ENCODE measurements at places on chromosomes 2 and 18.

- DNase-seq, result no peak
Observed at GRCh38 chr2:95348609-95349567, 51.7 kb downstream of the KCNIP3 start.

GRCh38 chr2:55871637-55872036, 51.9 kb downstream of the EFEMP1 start:
- DNase-seq, result no peak

DNA sequence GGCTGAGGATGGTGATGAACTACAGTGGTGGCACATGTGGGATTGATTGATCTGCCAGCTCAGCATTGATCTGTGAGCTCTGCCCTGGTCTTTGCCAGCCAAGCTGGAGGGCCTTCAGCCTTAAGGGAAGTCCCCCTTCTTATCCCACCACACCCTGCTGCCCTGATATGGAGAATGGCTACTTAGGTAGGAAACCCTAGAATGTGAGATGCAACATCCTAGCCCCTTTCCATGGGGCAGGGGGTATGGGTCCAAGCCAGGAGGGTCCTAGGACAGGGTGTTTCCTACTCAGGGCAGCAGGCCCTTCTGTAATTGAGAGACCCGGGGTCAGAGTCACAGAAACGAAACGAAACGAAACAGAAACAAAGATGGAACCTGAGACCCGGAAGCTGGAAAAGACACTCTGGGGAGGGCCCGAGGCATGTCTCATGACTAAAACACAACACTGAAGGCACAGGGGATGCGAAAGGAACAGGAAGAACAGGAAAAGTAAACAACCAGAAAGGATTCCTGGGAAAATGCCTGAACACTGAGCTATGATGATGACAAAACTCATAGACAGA, 16.9 kb upstream of the SULT1C2 start:
- no peak for DNase-seq

DNA sequence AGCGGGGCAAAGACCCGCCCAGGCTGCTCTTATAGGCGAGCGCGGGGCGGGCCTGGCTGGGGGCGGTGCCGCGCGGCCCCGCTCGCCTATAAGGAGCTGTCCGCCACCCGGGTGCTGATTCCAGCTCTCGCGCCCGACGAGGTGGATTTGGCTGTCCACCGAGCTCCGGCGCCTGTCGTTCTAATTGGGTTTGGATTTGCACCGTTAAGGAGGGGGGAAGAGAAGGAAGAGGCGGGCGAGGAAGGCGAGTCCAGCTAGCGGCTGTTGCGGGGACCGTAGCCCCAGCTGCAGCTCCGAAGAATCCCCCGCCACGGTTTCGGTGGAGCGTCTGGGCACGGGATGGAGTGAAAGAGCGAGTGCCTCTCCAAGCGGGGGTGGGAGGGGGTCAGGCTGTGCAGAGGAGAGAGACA, at the start of gene CNTNAP5:
Gene CNTNAP5 (plus strand): TSS at position 117 of the 410 bp plus-strand sequence. CDS start 364 bp downstream, outside the sequence.
- no peak for DNase-seq

- no peak for DNase-seq
Observed at GRCh38 chr2:178177066-178177679, 17.1 kb upstream of the OSBPL6 start.

GRCh38 chr2:191521608-191522208, 156.2 kb upstream of the NABP1 start:
- peak; percentile 19 for DNase-seq

DNA sequence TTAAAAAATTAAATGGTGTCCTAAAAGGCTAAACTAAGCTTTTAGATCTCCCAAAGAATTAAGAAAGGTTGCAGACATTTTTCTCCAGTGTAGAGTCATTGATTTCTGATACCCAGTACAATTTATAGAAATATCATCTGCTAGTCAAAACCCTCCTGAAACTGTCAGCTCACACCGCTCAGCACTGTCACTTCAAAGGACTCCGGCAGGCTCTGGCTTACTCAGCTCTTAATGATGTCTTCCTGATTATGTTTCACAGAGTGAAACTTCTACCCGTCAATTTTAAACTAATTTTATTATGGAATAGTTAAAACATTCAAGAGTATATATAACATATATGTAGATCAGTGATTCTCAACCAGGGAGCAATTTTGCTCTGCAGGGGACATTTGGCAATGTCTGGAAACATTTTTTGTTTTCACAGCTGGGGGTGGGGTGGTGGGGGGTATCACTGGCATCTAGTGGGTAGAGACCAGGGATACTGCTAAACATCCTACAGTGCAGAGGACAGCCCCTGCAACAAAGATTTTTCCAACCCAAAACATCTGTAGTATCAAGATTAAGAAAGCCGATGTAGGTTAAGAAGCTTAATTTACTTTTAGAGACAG, 31.6 kb downstream of the CDK15 start:
- no peak for DNase-seq

DNA sequence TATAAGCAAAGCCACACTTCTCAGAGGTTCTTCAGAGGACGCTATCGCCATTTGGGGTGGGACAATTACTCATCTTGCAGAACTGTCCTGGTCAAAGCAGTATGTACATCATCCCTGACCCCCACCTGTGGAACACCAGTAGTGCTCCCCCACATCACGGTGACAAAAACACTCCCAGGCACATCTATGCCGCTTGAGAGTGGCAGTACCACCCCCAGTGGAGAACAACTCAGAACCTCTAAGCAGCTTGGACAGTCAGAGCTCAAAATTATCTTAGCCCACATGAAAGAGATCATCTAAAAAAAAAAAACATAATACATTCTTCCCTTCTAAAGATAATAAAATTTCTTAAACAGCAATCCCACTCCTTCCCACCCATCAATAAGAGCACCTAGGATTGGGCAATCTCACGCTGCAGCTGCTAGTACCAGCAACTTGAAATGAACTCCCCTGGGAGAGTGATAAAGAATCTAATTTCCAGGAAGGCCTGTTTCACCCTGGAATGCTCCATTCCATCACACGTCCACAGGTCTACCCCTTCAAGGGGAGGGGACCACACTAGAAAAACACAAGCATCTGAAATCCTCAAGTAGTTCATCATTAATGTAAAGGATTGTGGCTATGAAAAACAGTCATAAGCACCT, 31.7 kb downstream of the LRP2 start:
- DNase-seq, result no peak

GRCh38 chr18:75071866-75072671, 136.9 kb downstream of the PTGR3 start:
- DNase-seq, result no peak

DNA sequence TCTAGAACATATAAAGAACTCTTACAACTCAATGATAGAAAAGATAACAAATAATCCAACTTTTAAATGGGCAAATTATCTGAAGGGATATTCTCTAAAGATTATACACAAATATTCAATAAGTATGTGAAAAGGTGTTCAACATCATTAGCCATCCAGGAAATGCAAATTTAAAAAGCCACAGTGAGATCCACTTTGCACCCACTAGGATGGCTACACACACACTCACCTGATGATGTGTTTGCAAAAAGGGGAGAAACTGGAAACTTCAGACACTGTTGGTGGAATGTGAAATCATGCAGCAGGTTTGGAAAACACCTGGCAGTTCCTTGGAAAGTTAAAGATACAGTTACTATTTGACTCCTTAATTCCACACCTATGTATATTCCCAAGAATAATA, 87.2 kb upstream of the GYPC start:
- DNase-seq, result no peak

GRCh38 chr2:27735263-27735904, 36.1 kb upstream of the MRPL33 start:
- DNase-seq, result peak; percentile 54

- no peak for DNase-seq
Observed at GRCh38 chr2:42321452-42322064, 39.5 kb downstream of the COX7A2L start.

- DNase-seq, result no peak
Observed at GRCh38 chr18:32381761-32382160, 88.9 kb downstream of the GAREM1 start.

DNA sequence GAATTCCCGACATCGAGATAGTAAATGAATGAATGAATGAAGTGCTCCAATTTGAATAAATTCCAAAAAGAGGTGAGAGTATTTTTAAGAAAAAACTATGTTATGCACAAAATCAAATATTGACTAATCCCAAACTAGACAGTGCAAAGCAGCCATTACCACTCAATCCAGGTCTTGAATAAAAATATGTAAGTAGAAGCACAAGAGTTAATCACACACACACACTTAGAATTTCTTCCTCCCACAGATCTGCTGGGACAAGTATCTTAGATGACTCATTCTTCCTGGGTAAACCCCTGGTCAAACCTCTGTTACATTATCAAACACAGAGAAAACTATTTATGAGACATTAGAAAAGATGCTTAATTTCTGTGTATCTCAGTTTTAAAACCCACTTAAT, 102.0 kb downstream of the PLA2R1 start:
- no peak for DNase-seq

DNA sequence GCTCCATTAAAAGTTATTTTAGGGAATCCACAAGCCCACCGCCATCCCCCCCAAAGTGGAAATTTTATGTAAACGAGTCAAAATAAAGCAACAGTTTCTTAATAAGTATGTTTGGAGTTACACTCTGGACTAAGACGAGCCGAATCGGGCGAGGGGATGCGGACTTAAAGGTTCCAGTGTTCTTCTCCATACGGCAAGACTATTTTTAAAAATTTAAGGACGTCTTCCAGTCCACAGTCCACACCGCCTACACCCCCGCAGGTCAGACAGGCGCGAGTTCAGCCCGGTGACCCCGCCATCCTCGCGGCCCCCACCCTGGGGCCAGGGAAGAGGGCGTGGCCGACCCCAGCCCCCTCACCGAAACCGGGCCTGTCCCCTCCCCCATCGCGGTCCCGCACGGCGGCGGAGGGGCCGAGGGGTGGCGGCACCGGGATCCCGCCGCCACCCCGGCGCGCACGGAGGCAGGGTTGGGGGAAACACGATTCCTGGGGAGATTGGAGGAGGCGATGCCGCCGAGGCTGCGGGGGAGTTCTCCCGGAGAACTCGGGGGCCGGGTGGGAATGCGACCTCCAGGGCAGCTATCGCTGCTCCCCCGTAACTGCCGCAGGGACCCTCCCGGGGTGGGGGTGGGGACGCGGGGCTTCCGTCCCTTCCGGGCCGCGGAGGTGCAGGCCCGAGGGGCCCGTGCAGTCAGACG, 24.5 kb upstream of the SMAD7 start:
- DNase-seq, result no peak

DNA sequence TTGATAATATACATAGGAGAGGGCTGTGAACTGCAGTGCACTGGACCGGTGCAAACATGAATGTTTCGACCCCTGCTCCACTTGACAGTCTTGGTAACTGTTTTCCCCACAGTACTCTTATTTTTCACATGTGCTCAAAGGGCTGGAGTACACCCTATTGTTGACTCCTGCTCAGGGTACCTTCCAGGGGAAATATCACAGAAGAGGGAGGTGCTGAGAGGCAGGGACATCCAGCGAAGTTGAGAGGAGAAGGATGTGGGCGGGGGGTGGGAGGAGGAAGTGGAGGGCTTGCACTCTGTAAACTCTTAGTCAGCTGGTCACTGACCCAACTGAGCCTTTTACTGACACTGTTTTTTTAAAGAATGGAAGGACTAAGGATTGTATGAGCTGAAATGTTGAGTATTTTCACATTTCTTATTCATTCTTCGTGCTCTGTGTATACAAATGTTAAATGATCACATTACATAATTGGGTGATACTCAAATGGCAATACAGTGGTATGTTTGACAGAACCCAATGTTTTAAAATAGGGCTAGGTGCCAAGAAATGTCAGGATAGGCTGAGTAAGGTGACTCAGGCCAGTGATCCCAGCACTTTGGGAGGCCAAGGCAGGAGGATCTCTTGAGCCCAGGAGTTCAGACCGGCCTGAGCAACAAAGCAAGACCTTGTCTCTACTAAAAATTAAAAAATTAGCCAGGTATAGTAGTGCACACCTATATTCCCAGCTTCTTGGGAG, 10.0 kb downstream of the INPP4A start:
- DNase-seq, result peak; percentile 29

- DNase-seq, result no peak
Observed at GRCh38 chr2:215577356-215577755, 141.5 kb upstream of the FN1 start.

DNA sequence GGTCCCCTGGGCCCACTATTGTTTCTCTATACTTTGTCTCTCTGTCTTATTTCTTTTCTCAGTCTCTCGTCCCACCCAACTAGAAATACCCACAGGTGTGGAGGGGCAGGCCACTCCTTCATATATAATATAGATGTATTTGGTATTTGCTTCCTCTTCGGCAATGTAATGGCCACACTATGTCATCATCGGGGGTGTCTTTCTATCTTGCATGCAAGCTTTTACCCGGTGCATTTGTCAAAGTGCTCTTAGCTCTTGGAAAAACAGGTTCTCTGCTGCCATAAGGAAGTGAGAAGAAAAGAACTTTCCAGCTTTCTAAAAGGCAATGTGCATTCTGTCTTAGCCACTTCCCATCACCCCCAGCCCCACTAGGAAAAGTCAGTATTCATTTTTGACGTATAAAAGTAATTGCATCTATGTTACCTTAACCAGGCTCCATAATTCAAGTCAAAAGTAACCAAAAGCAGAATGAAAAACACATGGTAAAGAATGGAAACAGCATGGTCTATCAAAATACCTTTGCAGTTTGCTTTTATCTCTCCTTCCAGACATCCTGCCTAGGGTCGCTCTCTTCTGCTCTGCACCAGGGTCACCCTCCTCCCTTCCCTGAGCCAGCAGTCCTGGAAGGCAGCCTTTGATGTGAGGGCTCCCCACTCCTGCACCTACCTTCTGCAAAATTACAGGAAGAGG, 27.2 kb upstream of the FHL2 start:
- DNase-seq, result no peak

DNA sequence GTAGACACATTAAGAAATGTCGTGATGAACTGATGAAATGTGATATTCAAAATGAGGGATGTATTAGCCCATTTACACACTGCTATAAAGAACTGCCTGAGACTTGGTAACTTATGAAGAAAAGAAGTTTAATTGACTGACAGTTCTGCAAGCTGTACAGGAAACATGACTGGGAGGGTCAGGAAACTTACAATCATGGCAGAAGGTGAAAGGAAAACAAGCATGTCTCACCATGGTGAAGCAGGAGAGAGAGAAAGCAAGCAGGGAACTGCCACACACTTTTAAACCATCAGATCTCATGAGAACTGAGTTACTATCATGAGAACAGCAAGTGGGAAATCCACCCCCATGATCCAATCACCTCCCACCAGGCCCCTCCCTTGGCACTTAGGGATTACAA, 1010.8 kb upstream of the CELF4 start:
- peak; percentile 34 for DNase-seq

DNA sequence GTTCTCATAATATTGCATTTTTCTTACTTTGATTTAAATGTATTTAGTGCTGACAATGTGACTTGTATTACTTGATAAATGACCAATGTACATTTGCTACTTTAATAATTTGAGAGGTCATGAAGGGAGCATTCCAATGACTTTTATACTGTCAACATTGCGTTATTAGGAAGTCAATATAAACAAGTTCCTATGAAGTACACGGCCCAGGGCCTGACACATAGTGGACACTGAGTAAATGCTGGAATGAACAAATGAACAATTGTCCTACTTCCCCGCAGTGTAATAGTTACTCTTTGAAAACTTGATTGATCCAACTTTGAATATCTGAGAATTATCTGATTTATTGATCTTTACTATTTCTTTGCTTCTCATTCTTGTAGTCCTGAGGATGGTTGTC, 47.3 kb downstream of the PKP4 start:
- no peak for DNase-seq

All from stimulated activated naive CD4-positive, alpha-beta T cell (primary cell).